Sciatic nerve (tissue), 2 donors: ENCODE measurements at places on chromosomes 3 and 15.
A peak's percentile ranks its signal among the peaks of the same experiment; 100 is the strongest.

- DNase-seq: no peak
Measured at GRCh38 chr15:84143753-84144314, 91.7 kb upstream of the GOLGA6L4 start.

DNA sequence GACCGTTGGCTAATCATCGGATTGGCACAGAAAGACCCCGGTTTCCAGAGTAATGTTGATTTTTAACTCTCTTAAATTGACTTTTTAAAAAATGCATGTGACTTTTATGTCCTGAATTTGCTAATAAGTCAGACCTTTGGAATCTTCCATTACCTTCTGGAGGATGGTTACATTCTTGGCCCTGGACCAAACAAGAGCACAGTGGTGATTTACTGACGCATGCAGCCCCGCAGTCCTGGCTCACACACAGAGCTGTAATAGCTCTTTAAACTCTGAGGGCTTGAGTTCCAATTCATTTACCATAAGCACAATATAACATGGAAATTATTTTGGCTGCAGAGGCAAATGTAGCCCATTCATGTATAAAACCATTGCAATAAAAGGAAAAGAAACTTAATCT is 25.1 kb downstream of the SOX14 start:
- no peak for DNase-seq

DNA sequence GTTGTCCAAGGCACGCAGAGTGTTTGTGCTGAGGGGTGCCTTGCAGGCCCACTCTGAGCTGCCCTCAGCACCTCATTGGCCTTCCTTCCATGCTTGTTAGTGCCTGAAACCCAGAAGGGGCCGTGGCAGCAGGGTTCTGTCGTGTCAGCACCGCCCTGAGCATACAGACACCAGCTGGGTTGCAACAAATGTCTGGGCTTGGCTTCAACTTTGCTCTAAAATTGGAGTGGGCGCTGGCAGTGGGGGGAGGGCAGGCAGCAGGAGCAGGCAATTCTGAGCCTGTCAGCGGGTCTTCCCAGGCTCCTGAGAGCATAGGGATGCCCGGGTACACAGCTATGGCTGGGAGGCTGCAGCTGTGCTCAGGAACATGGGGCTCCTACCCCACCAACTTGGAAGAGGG is 464.3 kb downstream of the EPHA3 start:
- DNase-seq: no peak

- no peak for DNase-seq
Measured at GRCh38 chr3:137332297-137332696, 374.5 kb downstream of the IL20RB start.

DNA sequence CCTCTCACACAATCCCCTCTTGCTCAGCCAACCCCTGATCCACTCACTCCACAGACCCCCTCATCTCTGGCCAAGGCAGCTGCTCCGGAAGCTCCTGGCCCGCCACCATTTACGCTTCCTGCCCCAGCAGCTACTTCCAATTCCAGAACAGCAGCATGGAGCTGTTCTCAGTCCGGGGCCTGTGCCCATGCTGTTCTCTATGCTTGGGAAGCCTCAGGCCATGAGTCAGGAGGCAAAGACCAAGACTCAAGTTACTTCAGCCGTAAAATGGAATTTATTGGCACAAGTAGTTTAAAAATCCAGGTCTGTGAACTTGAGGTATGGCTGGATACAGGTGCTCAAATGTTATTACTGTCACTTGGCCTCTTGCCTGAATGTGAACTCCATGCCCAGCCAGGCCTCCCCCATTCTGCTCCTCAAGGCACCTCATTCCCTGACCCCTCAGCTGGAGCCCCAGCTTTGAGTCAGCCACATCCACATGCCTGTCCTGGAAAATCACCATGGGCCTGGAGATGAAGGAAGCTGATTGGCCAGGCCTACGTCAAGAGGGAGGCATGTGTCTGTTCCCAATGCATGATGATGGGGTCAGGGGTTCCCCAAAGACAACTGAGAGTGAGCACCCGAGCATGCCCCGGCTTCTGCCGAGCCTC is 31.4 kb upstream of the CACNA2D2 start:
- no peak for DNase-seq

DNA sequence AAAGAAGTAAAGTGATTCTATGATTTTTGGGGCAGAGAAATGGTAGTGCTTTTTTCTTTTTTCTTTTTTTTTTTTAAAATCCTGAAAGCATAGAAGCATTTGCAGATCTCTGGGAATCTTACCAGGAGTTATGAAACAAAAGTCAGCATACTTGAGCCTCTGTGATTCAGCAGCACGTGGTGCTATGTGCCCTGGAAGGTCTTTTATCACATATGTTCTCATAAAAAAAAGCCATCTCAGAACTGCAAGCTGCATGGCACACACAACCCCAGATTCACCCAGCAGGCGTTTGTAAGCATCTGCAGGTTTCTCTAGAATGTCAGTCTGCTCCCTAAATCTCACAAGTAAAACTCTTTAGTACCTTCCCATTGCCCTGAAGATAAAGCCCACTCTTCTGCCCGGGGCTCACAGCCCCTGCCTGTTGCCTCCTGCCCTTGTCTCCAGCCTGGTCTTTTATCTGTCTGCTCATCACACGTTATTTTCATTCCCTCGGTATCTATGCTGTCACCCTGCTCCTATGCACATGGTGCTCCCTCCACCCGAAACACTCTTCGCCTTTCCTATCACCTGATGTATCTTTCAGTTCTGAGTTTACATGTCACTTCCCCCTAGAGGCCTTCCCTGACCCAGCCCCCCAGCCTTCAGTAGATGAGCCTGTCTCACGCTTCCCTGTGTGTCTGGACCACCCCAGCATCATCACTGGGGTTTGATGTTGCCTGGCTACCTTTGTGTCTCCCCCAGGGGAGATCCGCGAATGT is 72.4 kb downstream of the CHDH start:
- DNase-seq: no peak

- DNase-seq: peak; percentile 89
Measured at GRCh38 chr15:93087825-93088199, 1.2 kb downstream of the RGMA start.

DNA sequence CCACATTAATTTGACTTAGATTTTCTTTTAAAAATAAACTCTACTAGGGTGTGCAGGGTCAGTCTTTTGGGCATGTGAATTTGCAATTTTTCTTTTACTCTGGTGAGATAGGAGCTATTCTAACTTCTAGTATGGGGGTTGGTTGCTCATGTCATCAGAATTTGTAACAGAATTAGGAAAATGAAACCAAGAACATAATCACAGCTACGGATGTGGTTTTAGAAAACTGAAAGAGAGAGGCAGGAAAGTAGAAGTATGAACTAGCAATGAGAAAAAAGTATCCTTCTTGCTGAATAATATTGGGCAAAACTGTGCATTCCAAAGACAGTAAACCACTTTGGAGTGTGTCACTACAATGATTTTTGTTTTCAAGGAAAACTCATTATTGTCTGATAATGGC is 43.3 kb downstream of the ADPGK start:
- no peak for DNase-seq

DNA sequence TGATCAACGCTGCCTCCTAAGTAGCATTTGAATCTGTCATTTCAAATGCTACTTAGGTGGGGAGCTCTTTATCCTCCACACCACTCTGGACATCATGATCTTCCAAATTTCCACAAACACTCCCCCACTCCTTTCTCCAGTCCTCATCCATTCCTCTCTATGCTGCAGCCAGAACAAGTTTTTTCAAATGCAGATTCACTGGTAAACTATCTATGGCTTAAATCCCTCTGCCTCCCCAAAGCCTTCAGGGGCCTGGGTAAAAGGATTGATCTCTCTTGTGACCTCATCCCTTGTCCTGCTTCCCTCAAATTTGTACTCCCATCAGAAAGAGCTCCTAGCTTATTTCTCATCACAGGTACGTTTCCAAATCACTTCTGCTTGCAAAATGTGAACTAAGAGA is 1.3 kb upstream of the AEN start:
- DNase-seq: no peak

DNA sequence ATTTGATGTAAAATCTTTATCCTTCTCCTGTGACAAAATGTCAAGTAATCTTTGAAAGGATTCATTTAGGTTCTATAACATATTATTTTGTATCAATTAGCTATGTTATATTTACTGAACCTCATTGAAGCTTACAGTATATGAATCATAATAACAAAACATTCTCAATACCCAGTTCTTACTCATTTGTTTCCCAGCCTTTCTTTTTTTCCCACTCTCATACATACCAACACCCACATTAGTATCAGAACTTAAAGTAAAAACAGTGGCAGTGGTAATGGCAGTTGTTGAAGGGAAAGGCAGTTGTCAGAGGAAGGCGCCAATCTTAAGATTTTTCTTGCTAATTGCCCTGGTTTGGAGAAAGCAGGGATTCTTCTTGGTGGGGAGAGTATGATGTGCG is 33.2 kb upstream of the TRPC1 start:
- DNase-seq: no peak

GRCh38 chr3:46549408-46549904 is 16.6 kb downstream of the LRRC2 start:
- DNase-seq: no peak

- no peak for DNase-seq
Measured at GRCh38 chr3:32442766-32443165, 51.1 kb downstream of the CMTM7 start.

DNA sequence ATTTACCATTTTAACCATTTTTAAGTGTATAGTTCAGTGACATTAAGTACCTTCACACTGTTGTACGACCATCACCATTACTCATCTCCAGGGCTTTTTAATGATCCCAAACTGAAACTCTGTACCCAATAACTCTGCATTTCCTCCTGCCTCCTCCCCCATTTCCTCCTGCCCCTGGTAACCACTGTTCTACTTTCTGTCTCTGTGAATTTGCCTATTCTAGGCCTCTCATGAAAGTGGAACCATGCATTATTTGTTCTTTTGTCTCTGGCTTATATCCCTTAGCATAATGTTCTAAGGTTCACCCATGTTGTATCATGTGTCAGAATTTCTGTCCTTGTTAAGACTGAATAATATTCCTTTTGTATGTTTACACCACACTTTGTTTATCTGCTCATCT is 154.2 kb downstream of the MECOM start:
- DNase-seq: no peak

DNA sequence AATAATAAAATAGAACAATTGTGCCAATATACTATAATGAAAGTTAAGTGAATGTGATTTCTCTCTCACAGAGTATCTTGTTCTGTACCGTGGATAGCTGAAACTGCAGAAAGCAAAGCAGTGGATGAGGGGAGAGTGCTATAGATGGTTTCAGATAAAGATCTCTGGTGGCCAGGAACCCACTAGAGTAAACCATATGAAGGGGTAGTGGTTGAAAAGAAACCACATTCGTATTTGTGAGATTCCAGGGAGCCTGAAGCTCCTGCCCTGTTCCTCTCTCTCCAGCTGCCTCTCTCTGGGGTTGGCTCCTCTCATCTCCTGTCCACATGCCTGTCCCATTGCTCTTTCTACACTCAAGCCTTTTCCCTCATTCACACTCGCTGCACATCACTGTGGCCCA is 8.9 kb downstream of the ABHD17C start:
- DNase-seq: no peak

DNA sequence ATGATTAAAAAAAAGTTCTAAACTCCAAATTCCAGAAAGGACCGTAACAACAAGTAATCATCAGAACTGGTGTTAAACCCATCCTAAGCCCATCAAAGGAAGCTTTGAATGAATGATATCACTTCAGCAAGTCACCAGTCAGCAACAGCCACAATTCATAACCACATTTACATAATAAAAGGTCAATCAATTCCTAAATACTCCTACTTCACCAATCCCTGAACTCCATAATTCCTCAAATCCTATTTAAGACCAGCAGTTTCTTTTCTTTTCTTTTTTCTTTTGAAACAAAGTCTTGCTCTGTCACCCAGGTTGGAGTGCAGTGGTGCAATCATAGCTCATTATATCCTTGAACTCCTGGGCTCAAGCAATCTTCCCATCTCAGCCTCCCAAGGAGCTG is 40.5 kb downstream of the TTBK2 start:
- no peak for DNase-seq

- DNase-seq: no peak
Measured at GRCh38 chr3:150240891-150241290, 167.2 kb upstream of the TSC22D2 start.

GRCh38 chr15:99707473-99708270 is 25.6 kb downstream of the LYSMD4 start:
- DNase-seq: no peak

- no peak for DNase-seq
Measured at GRCh38 chr3:186097317-186097662, 11.6 kb downstream of the ETV5 start.

- no peak for DNase-seq
Measured at GRCh38 chr15:60733196-60733595, 254.3 kb upstream of the ICE2 start.

- peak; percentile 51 for DNase-seq
Measured at GRCh38 chr3:126959921-126960603, 22.9 kb upstream of the PLXNA1 start.

DNA sequence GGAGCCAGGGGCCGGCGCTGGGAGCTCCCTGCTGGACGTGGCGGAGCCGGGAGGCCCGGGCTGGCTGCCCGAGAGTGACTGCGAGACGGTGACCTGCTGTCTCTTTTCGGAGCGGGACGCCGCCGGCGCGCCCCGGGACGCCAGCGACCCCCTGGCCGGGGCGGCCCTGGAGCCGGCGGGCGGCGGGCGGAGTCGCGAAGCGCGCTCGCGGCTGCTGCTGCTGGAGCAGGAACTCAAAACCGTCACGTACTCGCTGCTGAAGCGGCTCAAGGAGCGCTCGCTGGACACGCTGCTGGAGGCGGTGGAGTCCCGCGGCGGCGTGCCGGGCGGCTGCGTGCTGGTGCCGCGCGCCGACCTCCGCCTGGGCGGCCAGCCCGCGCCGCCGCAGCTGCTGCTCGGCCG is 1.5 kb downstream of the SMAD6 start:
- peak; percentile 69 for DNase-seq

DNA sequence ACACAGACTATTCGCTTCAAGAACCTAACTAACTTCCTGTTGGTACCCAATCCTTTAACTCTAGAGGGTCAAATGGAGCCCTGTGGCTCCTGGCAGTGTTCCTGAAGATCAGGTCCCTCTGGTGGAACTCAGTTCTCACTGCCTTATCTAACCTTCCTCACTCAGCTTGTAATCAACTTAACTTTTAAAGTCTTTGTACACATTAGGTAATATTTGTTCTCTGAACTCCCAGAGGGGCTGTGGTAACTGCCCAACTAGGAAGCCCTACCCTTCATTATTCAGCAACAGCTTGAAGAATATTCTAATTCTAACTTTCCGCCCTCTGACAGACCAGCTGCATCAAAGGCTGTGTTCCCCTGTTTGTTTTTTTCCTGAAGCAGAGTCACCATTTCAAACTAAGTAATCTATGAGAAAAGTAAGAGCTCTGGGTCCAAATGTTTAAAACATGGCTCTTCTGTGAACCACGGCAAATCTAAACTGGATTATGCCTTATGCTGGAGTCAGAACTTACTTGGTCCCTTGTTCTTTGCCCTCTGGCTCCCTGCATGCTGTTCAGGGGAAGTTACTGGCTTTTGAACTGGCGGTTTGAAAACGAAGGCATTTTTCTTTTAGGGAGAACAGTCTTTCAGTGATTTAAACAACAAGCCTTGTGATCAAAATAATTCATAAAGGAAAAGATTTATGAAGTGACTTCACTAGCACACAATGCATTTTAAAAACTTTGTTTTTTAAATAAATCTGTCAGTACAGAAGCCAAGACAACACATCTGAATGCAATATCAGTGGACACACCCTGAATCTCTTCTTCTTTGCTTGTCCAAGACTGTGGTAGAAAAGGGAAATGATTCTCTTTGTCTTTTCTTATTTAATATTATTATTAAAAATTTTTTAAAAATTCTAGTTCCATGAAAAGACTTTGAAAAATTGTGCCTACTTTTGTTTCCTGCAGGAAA is 365.6 kb downstream of the TIGIT start:
- no peak for DNase-seq

- DNase-seq: no peak
Measured at GRCh38 chr15:63232405-63232804, 43.0 kb downstream of the RAB8B start.

GRCh38 chr3:156602424-156602823 is 47.5 kb upstream of the SSR3 start:
- DNase-seq: no peak
